ENCODE measurements at places on chromosomes 6 and 20.
A peak's percentile ranks its signal among the peaks of the same experiment; 100 is the strongest.

- DNase-seq = no peak
These were observed 10.6 kb downstream of the TRIB3 start for GRCh38 chr20:391041-391711.

- DNase-seq = no peak
These were observed 77.0 kb downstream of the TBX18 start for GRCh38 chr6:84687431-84687830.

GRCh38 chr6:24882835-24883555, 52.8 kb downstream of the RIPOR2 start:
- no peak for DNase-seq

- no peak for DNase-seq
These were observed 10.2 kb downstream of the WFDC3 start for GRCh38 chr20:45781391-45781931.

- no peak for DNase-seq
These were observed 84.1 kb downstream of the C6orf52 start for GRCh38 chr6:10610289-10610688.

GRCh38 chr20:58702161-58702510, 9.5 kb downstream of the NPEPL1 start:
- no peak for DNase-seq

GRCh38 chr6:158465747-158466146, 94.1 kb upstream of the TMEM181 start:
- no peak for DNase-seq

DNA sequence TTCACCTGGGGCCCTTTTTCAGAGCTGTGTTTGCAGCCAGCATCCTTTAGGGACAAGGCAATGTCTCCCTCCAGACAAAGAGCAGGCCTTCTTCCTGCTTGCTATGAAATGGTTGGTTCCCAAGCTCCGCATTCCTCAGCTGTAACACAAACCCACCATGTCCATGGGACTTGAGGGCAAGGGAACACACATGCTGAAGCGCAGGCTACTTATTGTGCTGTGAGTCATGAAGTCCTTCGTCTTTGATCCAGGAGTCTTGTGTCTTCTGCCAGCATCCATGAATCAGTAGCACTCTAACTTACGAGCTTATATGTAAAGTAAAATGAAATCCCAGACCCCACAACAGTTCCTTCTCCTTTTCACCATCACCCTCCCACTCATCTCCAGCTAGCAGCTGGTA, 59.0 kb downstream of the ANKRD60 start:
- DNase-seq = no peak

DNA sequence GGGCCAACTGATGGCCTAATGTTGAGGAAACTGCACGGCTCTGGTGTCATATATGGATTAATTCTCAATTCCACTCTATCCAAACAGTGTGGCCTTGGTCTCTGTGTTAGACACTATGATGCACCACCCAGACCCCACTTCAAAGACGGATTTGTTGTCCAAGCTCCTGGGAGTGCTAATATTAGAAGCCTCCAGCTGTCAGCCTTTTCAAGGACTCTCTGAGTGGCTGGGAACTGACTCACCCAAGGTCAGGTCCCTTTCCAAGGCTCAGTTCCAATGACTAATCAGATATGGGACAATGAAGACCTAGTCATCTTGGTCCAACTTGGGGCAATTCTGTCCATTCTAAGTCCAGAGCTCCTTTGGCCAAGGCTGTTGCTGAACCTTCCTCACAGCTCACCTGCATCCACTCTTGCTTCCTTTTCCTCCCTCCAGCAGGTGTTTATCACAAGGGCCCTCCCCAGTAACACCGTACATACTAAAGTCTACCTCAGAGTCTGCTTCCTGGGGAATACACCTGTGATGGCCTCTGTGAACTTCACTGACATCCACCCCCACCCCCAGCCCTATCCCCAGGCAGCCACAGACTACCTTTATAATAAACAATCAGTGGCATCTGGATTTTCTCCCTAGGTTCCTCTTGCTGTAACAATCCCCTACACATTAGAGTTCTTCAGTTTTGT, 7.2 kb upstream of the IL20RA start:
- DNase-seq = no peak

DNA sequence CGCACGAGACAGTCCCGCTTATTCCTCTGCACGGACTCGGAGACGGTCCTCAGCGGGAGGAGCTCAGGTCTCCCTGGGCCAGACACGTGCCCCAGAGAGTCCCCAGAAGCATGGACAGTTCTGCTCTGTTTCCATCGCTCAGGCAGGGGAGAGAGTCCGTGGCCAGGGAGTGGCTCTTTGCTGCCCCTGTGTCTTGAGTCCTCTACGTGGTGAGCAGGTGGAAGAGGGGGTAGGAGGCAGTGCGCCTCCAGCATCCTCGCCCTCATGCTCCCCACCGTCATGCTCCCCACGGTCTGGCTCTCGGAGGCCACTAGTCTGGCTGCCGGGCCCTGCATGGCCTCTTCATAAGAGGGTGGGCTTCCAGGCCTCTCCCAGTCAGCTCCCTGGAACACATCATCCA, 8.9 kb downstream of the TAGAP start:
- no peak for DNase-seq

- peak; percentile 28 for DNase-seq
These were observed 19.0 kb downstream of the SMAP1 start for GRCh38 chr6:70686548-70687133.

DNA sequence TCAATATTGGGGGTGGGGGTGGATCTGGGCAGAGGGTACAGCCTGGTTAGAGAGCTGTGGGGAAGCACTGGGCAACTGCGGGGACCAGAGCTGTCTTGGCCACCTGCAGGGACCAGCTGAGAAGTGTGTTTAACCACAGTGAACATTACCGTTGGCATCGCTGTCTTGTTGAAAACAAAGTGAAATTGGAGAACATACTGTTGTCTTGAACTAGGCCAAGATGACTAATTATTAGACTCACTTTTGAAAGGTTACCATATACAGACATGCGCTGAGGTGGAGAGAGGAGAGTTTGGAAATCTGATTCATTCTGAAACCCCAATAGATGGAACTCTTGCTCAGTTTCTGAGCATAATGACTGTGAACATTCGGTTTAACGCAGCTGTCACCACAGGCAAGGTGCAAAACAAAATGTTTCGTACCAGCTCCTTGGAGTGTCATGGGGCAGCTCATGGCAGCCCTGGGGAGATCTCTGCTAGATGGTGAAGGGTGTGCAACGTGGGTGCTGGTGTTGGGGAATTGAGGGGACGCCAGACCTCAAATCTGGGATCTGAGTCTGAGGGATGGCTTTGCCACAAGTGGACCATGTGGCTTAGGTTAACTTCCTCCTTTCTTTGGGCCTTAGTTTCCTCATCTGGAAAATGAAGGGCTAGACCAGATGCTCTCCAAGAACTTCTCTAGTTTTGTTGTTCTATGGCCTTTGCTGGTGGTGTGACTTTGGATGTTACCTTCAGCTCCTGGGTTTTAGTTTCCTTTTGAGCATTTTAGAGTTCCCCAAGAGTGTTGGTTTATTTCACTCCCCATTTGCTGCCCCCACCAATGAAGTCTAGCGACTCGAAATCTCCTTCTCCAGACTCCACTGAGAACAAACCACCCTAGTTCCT, 24.6 kb upstream of the GTSF1L start:
- no peak for DNase-seq

GRCh38 chr6:168248148-168248620, 71.4 kb downstream of the DACT2 start:
- no peak for DNase-seq

- DNase-seq = no peak
These were observed 111.7 kb downstream of the SULF2 start for GRCh38 chr20:47673671-47673955.

GRCh38 chr20:35604449-35604747, 11.2 kb upstream of the SPAG4 start:
- DNase-seq = peak; percentile 33

GRCh38 chr20:46929902-46930301, 35.3 kb downstream of the EYA2 start:
- DNase-seq = no peak

- DNase-seq = no peak
These were observed 503.5 kb upstream of the CITED2 start for GRCh38 chr6:139877828-139878405.

DNA sequence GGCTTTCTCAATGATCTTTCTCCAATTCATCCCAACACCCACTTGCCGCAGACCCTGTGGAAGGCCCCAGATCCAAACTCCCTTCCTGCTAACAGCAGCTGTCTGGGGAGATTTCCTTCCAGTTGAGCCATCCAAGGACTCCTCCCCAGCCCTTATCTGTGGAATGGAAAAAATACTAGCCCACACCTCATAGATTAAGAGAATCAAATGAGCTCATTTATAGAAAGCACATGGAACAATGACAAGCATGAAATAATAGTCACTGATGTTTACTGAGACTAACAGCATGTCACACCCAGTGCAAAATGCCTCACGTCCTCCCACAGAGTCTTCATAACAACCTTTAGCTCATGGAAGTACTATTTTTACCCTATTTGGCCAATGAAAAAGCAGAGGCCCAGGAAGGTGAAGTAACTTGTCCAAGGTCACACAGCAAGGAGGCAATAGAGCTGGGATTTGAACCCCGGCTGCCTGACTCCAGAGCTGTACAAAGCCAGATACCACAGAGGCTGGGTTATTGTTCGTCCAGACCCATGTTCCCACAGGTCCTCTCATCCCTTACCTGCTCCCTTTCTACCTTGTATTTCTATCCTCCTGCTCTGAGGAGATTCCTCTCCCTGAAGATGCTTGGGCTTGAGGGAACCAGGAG, 23.4 kb upstream of the PTGIS start:
- no peak for DNase-seq

- DNase-seq = no peak
These were observed 476.0 kb downstream of the KHDRBS2 start for GRCh38 chr6:61810047-61810446.

- no peak for DNase-seq
These were observed 15.3 kb upstream of the CCN2 start for GRCh38 chr6:131966443-131966842.

DNA sequence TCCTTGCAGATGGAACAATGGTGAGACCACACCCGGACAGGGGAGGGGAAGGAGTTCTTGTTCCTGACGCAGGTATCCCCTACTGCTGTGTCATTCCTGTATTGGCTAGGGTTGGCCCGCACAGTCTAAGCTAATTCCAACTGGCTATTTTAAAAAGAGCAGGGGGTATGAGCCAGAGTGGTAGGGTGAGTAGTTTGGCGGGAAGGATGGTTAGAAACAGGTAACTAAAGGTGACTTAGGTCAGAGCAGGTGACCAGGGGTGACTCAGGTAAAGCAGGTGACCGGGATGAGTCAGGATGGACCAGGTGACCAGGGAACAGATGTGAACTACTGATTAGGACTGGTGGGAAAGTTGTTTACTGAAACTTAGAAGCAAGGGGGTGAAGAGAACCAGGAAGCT, 58.0 kb downstream of the ZNF292 start:
- DNase-seq = no peak

GRCh38 chr6:113629256-113629655, 227.9 kb upstream of the MARCKS start:
- DNase-seq = no peak

- DNase-seq = no peak
These were observed 19.3 kb downstream of the JARID2 start for GRCh38 chr6:15264902-15265761.

- DNase-seq = no peak
These were observed 216.2 kb upstream of the PRDM1 start for GRCh38 chr6:105869835-105870440.

- DNase-seq = no peak
These were observed 401 bp downstream of the CYP39A1 start for GRCh38 chr6:46652232-46652602.

DNA sequence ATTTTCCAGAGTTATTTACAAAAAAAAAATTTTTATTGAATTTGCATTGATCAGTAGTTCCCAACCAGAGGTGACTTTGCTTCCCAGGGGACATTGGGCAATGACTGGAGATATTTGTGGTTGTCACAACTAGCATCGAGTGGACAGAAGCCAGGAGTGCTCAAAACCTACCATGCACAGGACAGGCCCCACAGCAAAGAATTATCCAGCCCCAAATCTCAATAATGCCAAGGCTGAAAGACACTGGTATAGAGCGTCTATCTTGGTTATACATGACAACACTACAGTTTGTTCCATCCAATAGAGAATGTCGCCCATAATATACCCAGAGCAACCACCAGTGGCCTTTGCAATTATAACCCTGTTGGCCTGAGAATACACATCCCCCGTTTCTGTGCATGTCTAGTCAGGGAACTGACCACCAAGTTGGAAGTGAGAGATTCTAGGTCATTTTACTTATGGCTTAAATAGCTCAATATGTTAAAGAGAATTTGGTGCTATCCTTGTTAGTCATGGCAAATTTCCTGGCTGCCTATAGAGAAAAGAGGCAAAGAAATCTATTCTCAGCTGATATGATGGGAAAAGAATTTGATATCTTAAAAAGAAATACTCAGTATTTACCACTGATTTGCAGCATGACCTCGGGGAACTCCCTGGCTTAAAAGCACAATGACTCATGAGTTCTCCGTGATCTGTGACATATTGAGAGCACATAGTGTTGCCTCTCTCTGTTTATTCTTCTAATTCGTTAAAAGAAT, 76.0 kb upstream of the ADTRP start:
- DNase-seq = no peak

GRCh38 chr20:14127514-14128223, 132.4 kb downstream of the MACROD2 start:
- DNase-seq = no peak

- DNase-seq = no peak
These were observed 117.4 kb upstream of the PRDM1 start for GRCh38 chr6:105968603-105969333.

- no peak for DNase-seq
These were observed 402.9 kb upstream of the MAP3K7 start for GRCh38 chr6:90989763-90990162.

GRCh38 chr6:40585651-40586269, 1.4 kb downstream of the LRFN2 start:
- DNase-seq = no peak

DNA sequence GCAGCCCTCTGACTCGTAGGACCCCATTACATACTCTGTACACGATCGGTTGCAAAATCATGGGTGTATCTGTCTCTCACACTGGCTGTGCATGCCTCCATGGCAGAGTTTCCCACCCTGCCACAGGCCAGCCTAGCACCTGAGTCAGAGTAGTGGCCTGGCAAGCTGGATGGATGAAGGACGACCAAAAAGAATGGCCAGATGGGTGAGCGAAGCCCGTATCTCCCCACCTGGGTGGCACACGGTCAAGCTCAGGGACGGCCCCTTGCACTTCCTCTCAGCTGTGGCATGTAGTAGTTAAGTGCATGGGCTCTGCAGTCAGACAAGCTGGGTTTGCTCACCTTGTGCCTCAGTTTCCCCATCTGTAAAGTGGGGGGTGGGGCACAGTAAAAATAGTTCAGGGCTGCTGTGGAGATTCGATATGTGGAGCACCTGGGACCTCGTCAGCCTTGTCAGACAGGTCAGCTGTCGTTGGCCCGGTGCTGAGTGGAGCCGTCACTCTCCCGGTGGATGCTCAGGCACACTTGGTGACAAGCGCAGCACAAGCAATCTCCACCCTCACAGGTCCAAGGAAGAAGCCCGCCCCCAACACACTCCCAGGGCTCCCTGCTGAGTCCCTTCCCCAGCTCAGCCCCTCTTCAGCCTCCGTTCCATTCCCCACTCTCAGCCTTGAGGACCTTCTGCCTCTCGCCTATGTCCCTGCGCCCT, 12.6 kb downstream of the CPNE5 start:
- no peak for DNase-seq

- no peak for DNase-seq
These were observed 174.9 kb upstream of the THBS2 start for GRCh38 chr6:169428532-169428931.
